ENCODE measurements at places on chromosomes 2 and 18.

DNA sequence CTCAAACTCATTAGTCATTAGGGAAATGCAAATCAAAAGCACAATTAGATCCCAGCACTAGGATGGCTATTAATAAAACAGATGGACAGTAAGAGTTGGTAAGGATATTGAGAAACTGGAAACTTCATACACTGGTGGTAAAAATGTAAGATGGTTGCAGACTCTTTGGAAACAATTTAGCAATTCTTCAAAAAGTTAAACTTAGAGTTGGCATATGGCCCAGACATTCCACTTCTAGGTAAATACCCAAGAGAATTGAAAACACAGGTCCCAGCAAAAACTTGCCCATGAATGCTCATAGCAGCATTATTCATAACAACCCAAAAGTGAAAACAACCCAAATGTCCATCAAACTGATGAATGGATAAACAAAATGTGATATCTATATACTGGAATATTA lies 84.9 kb upstream of the ZFP36L2 start:
- peaks cover 39% of the 10 kb centered on the region for H3K4me1 ChIP-seq
- DNase-seq = no peak
- peak overlapping the region; percentile 63 for H3K27ac ChIP-seq
- no peak overlapping the region for H3K4me3 ChIP-seq

DNA sequence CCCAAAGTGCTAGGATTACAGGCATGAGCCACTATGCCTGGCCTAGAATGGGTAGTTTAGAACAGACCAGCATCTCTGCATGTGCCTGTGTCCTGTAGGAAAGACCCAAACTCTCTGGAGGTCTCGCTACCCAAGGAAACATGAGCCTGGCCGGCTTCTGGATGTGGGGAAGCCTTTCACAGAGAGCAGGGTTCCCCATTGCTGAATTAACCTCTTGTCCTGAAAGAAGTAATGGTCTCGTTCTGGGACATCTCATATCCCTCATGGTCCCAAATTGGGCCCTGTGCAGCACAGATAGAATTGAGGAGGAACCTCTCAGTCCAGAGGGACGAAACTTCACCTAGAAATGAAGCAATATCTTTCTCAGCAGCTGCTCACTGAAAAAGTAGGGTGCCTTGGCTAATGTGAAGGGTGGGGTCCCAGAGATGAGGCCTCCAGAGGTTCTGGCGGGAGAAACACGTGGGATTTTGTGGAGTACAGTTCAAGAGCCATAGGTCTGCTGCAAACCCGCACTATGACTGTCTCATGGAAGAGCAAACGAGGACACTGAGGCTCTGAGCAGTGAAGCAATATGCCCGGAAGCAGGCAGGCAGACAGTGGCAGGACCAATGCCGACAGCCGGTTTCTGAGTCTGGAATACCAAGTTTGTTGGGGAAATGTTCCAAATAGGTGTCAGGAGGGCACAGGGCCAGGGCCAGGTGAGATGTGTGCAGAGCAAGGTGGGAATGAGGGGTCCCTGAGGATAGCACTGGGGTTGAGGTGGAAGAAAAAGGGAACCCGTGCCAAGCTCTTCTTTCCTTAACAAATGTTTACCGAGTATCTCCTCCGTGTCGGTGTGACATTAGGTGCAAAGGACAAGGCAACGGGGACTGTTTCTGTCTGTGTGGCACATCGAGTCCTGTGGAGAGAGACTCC lies 121.0 kb upstream of the TWIST2 start:
- no peak overlapping the region for H3K4me3 ChIP-seq
- peaks cover 20% of the 10 kb centered on the region for H3K27me3 ChIP-seq
- peaks cover 34% of the 10 kb centered on the region for H3K4me1 ChIP-seq
- DNase-seq = no peak

- H3K36me3 ChIP-seq = no peaks in the 10 kb centered on the region
- no peak for DNase-seq
- no peak overlapping the region for H3K4me3 ChIP-seq
- no peaks in the 10 kb centered on the region for H3K4me1 ChIP-seq
- H3K27ac ChIP-seq = no peak overlapping the region
Observed at GRCh38 chr2:1366546-1367134, 46.6 kb upstream of the TPO start.

GRCh38 chr18:11224153-11224552 lies 74.8 kb upstream of the PIEZO2 start:
- H3K4me1 ChIP-seq = peaks cover 3% of the 10 kb centered on the region
- no peaks in the 10 kb centered on the region for H3K36me3 ChIP-seq
- H3K27me3 ChIP-seq = peaks cover 2% of the 10 kb centered on the region

GRCh38 chr2:113240915-113241911 lies 37.5 kb downstream of the PAX8 start:
- DNase-seq = no peak
- no peaks in the 10 kb centered on the region for H3K36me3 ChIP-seq
- no peak overlapping the region for H3K4me3 ChIP-seq
- no peak overlapping the region for H3K27ac ChIP-seq

- H3K36me3 ChIP-seq = no peaks in the 10 kb centered on the region
- peak; percentile 42 for DNase-seq
- H3K4me1 ChIP-seq = peaks cover 31% of the 10 kb centered on the region
- peak overlapping the region; percentile 30 for H3K4me3 ChIP-seq
Observed at GRCh38 chr18:63237881-63238692, 81.5 kb downstream of the BCL2 start.

DNA sequence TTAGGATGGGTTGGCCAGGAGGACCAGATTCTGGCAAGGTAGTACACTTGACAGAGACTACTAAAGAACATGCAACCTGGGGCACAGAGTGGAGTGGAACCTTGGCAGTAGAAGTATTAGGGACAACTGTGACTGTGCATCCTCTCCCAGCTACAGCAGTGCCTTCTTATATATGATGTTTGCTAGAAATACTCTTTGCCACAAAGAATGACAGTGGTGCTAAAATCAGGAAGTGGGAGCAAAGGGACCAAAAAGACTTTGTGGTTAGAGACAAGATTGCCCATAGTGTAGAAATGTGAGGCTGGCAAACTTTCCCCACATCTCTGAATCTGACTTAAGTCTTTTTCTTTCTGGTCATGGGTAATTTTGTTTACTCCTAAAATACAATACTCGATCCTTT lies 9.4 kb upstream of the SLC38A11 start:
- H3K36me3 ChIP-seq = no peaks in the 10 kb centered on the region
- H3K27ac ChIP-seq = no peak overlapping the region
- H3K4me3 ChIP-seq = no peak overlapping the region

DNA sequence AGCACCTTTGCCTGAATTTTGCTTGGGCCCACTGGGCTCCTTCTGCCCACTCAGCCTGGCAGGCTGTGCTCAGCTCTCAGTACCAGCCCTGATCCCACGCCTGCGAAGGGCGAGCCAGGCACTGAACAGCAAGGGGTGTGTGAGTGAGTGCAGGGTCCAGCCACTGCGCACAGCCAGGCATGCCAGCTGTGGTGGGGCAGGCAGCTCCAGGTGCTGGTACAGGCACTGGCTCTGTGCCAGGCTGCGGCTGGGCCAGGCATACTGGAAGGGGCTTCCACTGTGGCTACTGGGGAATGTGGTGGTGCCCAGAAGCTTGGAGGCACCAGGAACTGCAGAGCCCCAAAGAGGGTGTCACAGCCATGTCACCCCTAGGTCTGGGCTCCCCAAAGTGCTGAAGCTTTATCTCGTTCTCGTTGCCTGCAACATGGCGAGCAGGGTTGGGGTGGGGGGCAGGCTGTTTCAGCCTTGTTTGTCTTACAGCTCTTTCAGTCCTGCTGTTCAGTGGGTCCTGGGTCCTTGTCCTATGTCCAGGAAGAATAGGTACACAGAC lies 8.8 kb downstream of the DYSF start:
- H3K36me3 ChIP-seq = no peaks in the 10 kb centered on the region
- peaks cover 18% of the 10 kb centered on the region for H3K27me3 ChIP-seq
- no peak for DNase-seq
- H3K4me1 ChIP-seq = peaks cover 4% of the 10 kb centered on the region
- H3K27ac ChIP-seq = no peak overlapping the region
- no peak overlapping the region for H3K4me3 ChIP-seq

- H3K36me3 ChIP-seq = peaks cover 7% of the 10 kb centered on the region
- H3K27me3 ChIP-seq = no peaks in the 10 kb centered on the region
- H3K27ac ChIP-seq = no peak overlapping the region
- no peaks in the 10 kb centered on the region for H3K4me1 ChIP-seq
- DNase-seq = no peak
Observed at GRCh38 chr18:74715306-74715705, 117.6 kb downstream of the ZNF407 start.

DNA sequence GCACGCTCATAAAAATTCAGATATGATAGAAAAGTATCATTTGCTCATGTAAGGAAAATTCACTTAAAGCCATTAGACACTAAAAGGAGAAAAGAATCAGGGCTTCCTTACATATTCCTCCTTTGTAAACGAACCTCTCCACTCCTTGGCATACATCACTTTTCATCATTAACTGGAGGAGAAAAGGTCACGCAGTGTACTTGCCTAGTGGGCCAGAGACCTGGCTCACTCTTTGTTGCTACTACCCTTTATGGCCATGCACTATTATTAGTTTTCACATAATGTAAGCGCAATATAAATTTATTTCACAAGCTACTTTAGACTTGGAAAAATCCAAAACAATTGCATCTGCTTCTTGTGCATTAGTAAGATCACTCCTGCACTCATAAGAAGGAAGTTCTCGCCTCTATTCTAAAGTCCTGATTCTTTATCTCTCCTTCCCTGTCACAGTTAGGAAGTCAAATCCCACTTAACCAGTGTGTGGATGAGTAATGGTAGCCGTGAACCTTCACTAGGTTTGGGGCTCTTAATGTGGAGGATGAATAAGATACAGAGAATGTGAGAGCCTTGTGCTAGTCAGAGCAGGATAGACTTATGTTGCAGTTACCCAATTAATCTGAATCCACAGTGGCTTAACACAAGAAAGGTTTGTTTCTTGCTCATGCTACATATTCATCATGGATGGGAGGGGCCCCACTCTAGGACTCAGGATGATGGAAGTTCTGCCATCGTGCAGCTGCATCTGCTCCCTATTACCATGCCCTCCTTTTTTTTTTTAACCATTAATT lies 115.0 kb upstream of the GLS start:
- no peak overlapping the region for H3K4me3 ChIP-seq
- H3K27me3 ChIP-seq = no peaks in the 10 kb centered on the region
- H3K4me1 ChIP-seq = peaks cover 40% of the 10 kb centered on the region
- peak overlapping the region; percentile 81 for H3K27ac ChIP-seq
- no peak for DNase-seq

- H3K27me3 ChIP-seq = no peaks in the 10 kb centered on the region
- no peak for DNase-seq
- no peaks in the 10 kb centered on the region for H3K36me3 ChIP-seq
- no peak overlapping the region for H3K27ac ChIP-seq
- H3K4me3 ChIP-seq = no peak overlapping the region
- H3K4me1 ChIP-seq = no peaks in the 10 kb centered on the region
Observed at GRCh38 chr2:155442755-155443372, 744.4 kb downstream of the KCNJ3 start.

DNA sequence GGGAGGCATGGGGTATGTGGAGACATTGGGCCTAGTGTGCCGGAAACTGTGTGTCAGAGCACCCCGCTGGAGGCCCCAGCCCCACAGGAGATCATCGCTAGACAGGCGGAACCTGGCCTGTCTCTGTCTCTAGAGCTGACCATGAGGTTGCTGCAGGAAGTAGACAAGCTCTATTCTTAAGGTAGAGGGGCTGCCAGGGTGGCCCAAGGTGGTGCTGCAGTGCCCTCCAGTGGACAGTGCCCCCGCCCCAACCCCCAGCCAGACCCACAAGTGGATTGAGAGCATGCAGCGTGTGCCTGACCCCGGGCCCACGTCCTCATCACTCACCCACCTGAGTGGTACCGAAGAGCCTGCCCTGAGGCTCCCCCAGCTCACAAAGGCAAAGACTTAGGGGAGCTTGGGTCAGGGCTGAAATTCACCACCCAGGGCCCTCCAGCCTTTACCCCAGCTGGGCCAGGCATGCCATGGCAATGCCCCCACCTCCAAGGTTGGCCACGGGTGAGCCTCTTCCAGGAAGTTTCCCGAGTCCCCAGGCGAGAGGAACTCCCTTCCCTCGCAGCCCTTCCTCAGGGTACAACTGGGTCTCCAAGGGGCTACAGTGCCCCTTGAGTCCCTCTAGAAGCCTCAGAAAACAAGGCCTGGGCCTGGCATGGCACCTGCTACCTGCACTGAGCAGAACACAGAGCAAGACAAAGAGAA lies 155.0 kb downstream of the TTC32 start:
- H3K27me3 ChIP-seq = peaks cover 7% of the 10 kb centered on the region
- H3K4me3 ChIP-seq = no peak overlapping the region
- peaks cover 2% of the 10 kb centered on the region for H3K4me1 ChIP-seq
- H3K36me3 ChIP-seq = no peaks in the 10 kb centered on the region
- no peak overlapping the region for H3K27ac ChIP-seq

- peaks cover 2% of the 10 kb centered on the region for H3K27me3 ChIP-seq
- H3K36me3 ChIP-seq = peaks cover 12% of the 10 kb centered on the region
- no peak overlapping the region for H3K27ac ChIP-seq
- peaks cover 2% of the 10 kb centered on the region for H3K4me1 ChIP-seq
Observed at GRCh38 chr18:966759-967576, 62.3 kb downstream of the ADCYAP1 start.

Measured in mesothelial cell of epicardium (in vitro differentiated cells).